ENCODE measurements at places on chromosomes 1 and 21. TPM values are rescaled to one million over a fixed set of nuclear protein-coding genes. Genes with fewer than 3 reads are reported as not detected.

DNA sequence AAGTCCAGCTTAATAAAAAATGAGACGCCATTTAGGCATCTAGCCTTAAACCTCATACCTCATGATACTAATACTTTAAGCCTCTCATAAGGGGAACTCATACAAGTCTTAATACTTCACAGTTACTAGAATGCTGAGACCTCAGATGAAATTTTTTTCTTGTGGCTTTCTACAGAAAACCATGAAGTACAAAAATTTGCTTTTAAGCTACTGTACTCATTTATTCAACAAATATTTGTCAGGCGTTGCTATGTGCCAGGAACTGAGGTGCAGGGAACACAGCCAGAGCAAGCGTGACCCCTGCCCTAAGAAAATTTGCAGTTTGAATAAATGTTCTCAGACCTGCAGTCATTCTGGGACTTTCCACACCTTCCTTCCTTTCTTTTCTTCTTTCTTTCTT lies 150.6 kb downstream of the MRPL39 start:
- no peak for DNase-seq

DNA sequence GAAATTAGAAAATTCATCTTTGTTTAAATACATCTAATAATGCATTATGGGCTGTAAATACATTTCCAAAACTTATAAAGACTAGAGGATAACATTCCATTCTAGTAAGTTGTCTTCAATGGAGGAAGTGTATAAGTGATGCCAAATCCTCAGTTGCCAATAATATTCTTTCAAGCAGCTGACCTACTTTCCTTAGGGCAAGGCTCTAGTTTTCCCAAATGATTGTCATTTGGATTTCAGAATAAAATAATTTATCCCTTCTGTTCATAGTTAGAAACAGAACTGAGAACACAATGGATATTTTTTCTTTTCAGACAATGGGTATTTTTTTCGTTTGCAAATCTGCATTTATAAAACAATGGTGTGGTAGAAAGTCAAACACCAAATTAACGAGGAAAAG lies 354.9 kb upstream of the ADAMTS5 start:
- no peak for DNase-seq

GRCh38 chr1:34771573-34772371 lies 9.2 kb upstream of the GJB3 start:
- DNase-seq, result no peak

GRCh38 chr1:59071876-59072582 lies 224.9 kb upstream of the FGGY start:
- no peak for DNase-seq

DNA sequence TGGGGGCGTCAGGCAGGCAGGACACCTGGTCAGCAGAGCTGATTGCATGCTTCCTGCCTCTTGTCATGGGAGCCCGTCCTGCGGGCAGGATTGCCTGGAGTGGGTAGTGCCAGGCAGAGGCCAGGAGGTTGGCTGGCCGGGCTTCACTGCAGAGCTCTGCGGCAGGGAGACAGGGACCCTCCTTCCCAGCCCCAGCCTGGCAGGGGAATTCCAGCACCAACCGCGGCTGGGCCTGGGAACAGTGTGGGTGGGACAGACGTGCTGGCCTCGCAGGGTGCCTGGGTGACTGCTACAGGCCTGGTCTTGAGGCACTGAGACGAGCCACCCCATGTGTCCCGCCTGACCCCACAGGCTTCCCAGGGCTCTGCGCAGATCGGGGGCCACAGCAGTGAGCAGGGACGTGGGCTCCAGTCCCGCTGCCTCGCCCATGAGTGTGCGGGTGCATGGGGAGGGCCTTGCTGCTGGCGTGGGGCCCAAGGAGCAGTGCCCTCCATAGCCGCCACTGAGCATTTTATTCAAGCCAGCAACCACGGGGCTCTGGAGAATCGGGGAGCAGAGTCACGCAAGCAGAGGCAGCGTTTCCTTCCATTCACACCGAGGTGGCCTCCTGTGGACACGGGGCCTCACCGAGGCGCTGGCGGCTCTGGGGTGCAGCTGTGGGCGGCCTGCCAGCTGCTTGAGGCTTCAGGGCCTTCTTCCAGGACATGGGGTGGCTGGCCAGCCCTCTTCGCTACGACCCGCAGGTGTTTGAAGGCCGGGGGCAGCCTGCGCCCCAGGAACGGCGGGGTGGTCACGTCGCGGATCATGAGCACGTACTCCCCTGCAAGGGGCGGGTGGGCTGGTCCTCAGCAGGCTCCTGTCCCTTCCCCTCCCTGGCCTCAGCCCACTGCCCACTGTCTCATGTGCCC lies 70.3 kb downstream of the MORN1 start:
- no peak for DNase-seq

- no peak for DNase-seq
Observed at GRCh38 chr1:72137656-72138055, 144.7 kb downstream of the NEGR1 start.

DNA sequence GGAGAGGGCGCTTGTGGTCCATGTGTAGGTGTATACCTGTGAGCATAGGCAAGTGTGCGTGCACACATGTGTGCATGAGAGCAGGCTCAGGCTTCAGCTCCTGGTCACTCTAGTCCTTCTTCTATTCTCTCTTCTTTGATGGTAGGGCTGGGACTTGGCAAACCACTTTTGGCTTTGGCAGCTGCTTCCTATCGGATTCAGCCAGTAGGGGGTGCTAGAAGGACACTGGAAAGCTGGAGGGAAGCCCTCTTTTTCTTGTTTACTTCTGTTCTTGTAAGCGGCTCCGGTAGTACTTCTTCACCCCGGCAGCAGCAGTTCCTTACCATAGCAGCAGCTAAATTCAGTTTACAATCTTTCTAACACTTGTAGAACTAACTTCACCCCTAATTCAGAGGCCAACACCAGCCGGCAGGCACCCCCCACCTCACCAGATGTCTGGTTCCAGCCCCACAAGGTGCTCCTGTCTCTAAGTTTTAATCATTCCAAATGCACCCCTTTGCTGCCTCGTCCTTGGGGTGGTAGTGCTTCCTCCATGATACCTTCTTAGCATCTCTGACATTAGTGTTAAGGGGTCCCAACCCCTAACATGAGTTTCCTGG lies 25.1 kb downstream of the NENF start:
- DNase-seq, result no peak

DNA sequence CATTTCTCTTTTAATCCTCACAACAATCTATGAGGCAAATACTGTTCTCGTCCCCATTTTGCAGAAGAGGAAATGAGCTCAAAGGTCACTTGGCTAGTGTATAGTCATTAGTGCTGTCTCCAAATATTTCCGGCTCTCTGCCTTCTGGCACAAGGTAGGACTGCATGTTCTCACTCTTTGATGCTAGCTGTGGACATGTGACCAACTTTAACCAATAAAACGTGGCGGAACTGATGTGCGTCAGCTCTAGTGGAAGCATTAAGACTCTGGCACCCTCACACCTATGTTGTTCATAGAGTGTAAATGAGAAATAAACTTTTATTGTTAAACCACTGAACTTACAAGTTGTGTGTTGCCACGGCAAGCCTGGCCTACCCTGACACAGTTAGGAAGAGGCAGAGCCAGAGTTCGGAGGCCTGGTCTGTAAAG lies 5.0 kb upstream of the KIF21B start:
- no peak for DNase-seq

- DNase-seq, result no peak
Observed at GRCh38 chr1:29501227-29501976, 265.1 kb downstream of the PTPRU start.

DNA sequence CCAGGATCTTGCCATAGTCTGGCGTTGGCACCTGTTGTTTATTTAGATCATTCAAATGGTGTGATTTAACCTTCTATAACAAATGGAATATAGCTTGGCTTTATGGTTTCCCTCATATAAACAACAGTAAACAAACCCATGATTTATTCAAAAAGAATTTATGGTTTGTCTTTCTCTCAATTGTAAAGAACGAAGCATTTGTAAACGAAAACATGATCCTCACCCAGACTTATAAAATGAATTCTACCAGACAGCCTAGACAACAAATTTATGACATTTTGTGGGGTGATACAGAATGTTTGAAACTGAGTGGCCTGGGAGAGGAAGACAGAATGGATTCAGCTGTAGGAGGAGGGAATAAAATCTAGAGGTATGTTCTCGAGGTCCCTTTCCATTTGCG lies 66.1 kb upstream of the PTGFR start:
- no peak for DNase-seq

- no peak for DNase-seq
Observed at GRCh38 chr1:31802190-31803150, 13.4 kb downstream of the SPOCD1 start.

GRCh38 chr1:163842571-163842970 lies 520.8 kb downstream of the NUF2 start:
- DNase-seq, result no peak

DNA sequence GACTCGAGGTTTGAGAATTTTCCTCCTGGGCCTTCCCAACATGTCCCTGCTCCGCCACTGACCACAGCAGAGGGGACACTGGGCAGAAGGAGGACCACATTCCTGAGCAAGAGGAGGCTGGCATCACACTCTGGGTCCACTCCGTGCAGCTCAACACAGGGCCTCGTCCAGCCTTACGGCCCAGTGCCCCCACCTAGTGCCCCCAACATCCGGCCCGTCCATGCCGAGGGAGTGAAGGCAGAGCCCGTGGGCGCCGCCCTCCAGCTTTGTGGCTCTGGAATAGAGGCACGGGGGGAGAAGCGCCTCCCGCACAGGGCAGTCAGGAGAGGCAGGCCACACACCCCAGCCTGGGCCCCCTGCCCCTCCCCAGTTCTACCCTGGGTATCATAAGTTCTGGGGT lies 158.3 kb downstream of the NPHP4 start:
- DNase-seq, result no peak

GRCh38 chr1:236869911-236870310 lies 74.8 kb downstream of the MTR start:
- no peak for DNase-seq

- no peak for DNase-seq
Observed at GRCh38 chr1:182589520-182589919, 464 bp upstream of the RNASEL start.

GRCh38 chr1:29990304-29990703 lies 733.1 kb downstream of the MATN1 start:
- DNase-seq, result no peak

DNA sequence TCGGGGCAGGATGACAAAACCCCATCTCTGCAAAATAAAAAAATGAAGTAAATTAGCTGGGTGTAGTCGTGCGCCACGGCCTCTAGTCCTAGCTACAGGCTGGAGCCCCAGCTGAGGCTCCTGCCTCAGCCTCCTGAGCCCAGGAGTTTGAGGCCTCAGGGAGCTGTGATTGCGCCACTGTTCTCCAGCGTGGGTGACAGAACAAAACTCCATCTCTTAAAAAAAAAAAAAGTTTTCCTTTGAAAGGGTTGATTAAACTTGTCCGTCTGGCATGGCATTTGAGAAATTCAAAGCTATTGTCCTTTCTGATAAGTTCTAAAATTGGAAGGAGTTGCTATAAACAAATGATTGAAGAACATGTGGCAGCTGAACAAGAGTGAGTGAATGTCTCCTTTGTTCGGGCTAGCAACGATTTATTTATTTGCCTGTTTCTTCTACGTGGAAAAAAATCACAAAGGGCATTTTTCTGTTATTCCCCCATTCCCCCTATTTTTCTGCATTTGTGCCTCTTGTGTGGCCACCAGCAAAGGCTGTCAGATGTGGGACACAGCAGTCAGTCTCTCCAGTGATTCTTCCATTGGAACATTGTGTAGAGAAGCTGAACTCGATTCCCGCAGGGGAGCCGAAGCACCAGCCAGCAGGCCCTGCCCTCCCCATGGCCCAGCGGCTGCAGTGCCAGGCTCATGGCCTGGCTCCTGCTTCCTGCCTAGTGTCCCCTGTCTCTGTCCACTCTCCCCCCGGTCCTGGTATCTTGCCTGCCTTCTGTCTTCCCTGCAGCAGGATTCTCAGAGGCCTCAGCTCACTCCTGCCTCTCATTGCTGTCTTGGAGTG lies 21.5 kb upstream of the PWP2 start:
- no peak for DNase-seq

- peak; percentile 38 for DNase-seq
Observed at GRCh38 chr21:45507523-45507875, 34.7 kb downstream of the SLC19A1 start.

- no peak for DNase-seq
Observed at GRCh38 chr1:88503646-88504045, 180.4 kb upstream of the PKN2 start.

SYT14 gene
- total RNA-seq, result 0.71 TPM

ETNK2 gene
- 10.5 TPM for total RNA-seq

SLC9C2 gene
- not detected for total RNA-seq

PDPN gene
- total RNA-seq, result 5.6 TPM

COL8A2 gene
- 3.8 TPM for total RNA-seq

LRRC7 gene
- 1.4 TPM for total RNA-seq

CD1C gene
- not detected for total RNA-seq

GALE gene
- 11.5 TPM for total RNA-seq

OTUD7B gene
- 17.0 TPM for total RNA-seq

HSPA6 gene
- not detected for total RNA-seq

HCN3 gene
- 2.1 TPM for total RNA-seq

LRRC71 gene
- total RNA-seq, result not detected

LRRN2 gene
- total RNA-seq, result 7.8 TPM

ST7L gene
- 68.0 TPM for total RNA-seq

NTMT2 gene
- total RNA-seq, result not detected
